ENCODE measurements at places on chromosomes 2 and 18.

DNA sequence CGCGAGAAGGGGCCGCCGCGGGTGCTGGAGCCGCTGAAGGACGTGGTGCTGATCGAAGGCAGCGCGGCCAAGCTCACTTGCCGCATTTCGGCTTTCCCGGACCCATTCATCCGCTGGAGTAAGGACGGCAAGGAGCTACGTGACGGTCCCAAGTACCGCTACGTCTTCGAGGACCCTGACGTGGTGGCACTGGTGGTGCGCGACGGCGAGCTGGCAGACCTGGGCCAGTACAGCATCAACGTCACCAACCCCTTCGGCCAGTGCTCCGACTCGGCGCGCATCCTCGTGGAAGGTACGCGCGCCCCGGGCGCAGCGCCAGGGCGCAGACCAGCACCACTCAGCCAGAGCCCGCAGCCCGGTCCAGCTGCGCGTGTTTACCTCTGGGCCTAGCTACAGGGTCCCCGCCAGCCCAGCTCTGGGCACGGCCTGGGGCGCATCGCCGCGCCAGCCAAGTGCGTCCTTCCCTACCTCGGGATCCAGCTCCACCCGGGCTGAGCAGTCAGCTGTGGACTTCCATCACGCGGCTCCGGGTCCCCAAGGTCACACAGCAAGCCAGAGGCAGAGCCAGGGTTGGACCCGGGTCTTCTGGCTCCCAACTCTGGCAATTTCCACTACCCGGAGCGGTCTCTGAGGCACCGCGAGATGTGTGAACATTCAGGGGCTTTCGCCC is 1.7 kb upstream of the GMPPA start:
- no peak for DNase-seq

DNA sequence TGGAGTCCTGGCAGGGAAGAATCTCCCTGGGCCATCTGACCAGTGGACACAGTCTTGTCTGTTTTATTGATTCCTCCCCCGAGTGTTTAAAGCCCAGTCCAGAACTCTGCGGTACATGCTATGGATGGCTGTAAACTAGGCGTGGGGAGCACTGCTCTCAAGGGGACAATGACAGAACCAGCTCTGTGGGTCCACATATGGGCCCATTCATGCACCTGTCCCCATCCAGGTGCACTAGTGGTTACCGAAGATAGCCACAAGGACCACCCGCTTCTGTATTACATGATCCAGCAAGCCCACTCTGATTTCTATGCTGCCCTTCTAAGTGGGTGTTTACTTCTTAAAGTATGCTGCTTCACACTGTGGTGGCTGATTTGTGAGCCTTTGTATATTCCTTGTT is 21.0 kb downstream of the CHST10 start:
- no peak for DNase-seq

DNA sequence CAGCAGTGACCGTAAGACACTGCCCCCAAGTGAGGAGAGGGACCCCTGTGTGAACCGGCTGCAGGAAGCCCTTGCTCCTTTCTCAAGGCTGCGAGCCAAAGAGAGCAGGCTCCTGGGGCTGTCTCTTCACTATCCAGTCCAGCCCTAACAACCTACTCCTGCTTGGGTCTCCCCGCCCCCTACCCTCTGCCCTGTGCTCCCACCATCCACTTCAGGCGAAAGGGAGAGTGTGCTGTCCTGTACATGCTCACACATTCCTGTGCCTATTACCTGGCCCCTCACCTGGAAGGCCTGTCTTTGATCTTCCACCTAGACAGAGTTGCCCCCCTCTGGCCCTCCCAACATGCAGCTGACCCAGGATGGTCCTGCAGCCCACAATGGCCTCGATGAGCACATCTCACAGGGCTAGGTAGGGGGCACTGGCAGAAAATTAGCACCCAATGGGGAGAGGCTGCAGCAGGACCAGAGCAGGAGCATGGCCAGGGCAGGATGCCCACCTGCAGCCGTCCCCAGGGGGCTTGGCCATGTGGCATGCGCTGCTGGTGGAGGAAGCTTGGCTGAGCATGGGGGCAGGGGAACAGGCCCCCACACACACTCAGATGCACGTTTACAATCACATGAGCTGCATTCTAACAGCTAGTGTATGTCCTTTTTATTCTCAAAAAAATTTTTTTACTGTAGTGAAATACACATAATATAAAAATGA is 93.5 kb downstream of the POLR1A start:
- DNase-seq: no peak

DNA sequence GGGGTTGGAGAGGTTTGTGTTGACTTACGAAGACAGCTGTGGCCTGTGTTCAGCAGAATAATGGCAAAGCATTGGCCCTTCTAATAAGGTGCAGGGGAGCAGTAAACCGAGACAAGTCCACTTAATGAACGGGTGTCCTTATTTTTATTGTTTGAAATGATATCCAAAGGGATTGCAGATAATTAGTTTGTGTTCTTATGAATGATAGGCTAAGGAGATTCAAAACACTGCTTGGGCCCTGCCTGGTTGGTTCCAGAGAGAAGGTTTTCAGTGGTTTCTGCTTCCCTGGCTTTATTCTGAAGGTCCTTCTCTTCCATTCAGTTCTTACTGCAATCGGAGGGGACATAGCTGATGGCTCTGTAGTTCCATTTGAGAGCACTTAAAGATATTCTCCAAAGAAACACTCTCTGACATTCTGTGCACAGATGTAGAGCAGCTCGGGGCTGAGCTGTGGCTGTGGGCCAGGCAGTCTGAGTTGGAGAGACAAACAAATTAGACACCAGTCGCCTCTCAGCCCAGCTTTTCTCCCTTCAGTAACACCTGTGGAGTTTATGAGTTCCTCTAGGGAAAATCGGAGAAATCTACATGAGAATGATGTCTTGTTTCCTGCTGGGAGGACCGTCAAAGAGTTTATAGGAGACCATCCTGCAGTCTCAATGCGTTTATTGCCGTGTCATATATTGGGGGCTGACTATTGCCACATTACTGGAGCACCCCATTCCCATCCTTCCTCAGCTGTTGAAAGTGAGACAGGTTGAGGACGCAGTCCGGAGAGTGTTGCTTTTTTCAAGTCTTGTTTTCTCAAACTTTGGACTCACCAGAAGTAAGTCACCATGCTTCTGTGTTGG is 6.5 kb downstream of the GREB1 start:
- DNase-seq: no peak

- DNase-seq: peak; percentile 34
Measured at GRCh38 chr2:181456660-181457120, 496 bp upstream of the ITGA4 start.

DNA sequence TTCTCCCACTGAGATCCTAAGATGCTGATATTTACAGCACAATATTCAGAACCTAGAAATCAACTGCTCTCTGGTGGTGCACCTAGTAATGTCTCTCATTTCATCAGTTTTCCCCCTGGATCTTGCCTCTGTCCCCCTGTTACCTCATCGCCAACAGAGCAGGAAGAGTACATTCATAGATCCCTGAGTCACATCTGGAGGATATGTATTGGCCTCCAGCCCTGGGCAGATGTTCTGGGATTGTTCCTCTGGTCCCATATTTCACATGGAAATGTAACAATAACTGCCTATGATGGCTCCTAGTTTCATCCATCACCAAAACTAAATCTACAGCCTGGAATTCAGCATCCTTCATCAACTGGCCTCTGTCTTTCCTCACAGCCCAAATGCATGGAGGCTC is 278.8 kb upstream of the SLC14A2 start:
- DNase-seq: no peak

GRCh38 chr2:169114056-169114455 is 44.7 kb downstream of the DHRS9 start:
- no peak for DNase-seq

All from HEK293T (cell line).